ENCODE measurements at places on chromosomes 13 and 19.

GRCh38 chr19:18349524-18350128 lies 9.2 kb downstream of the PGPEP1 start:
- no peak for DNase-seq

- no peak for DNase-seq
These were observed 10.3 kb upstream of the EEF2 start for GRCh38 chr19:3995607-3996006.

- no peak for DNase-seq
These were observed 4.8 kb downstream of the SLC17A7 start for GRCh38 chr19:49436381-49437017.

- DNase-seq = no peak
These were observed 619.6 kb downstream of the KCTD12 start for GRCh38 chr13:76266561-76266960.

DNA sequence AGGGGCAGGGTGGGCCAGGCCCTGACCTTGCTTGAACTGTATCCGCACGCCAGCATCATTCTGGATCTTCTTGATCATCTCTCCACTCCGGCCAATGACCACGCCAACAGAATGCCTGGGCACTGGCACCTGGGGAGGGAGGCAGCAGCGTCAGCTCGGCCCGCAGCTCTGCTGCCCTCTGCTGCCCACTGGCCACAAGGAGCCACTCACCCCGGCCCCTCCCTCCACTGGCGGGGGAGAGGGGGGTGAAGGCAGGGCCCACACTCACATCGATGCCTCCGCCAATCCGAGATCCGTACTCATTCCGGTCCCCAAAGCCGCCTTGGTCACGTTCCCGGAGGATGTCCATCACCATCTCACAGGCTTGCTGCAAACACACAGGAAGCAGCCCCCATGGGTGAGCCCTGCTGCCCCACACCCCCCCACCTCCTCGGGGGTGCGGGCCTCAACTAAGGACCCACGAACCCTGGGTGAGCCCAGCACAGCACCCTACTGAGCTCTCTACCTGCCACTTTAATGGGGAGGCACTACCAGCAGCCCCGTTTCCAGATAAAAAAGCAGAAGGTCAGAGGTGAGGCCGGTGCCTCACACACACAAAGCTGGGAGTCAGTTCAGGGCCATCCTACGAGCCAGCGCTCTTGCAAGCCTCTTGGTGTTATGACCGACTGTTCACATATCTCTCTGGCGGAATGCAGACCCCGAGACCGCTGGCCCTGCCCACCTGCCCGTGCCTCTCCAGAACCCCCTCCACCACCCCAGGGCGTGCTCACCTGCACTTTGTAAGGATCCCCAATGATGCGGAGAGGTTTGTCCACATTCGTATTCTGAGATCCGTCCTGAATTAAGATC lies 6.7 kb downstream of the KHSRP start:
- no peak for DNase-seq

DNA sequence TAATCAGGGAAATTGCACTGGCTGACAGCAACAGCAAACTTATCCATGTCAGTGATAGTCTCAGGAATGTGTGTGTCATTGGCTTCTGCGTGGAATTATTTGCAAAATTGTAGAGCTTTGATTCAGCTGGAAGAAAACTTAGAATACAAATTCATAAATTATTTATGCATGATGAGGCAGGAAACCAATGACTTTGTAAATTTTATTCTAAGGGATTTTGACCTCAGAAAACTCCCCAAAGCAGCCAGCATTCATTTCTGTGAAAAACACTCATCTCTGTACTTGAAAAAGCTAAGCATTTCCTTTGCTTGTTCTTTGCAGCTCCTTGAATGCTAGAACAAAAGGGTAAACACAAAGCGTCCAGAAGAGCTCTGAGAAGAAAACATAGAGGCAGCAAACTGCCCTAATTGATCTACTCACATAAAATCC lies 162.4 kb downstream of the DCT start:
- DNase-seq = no peak

DNA sequence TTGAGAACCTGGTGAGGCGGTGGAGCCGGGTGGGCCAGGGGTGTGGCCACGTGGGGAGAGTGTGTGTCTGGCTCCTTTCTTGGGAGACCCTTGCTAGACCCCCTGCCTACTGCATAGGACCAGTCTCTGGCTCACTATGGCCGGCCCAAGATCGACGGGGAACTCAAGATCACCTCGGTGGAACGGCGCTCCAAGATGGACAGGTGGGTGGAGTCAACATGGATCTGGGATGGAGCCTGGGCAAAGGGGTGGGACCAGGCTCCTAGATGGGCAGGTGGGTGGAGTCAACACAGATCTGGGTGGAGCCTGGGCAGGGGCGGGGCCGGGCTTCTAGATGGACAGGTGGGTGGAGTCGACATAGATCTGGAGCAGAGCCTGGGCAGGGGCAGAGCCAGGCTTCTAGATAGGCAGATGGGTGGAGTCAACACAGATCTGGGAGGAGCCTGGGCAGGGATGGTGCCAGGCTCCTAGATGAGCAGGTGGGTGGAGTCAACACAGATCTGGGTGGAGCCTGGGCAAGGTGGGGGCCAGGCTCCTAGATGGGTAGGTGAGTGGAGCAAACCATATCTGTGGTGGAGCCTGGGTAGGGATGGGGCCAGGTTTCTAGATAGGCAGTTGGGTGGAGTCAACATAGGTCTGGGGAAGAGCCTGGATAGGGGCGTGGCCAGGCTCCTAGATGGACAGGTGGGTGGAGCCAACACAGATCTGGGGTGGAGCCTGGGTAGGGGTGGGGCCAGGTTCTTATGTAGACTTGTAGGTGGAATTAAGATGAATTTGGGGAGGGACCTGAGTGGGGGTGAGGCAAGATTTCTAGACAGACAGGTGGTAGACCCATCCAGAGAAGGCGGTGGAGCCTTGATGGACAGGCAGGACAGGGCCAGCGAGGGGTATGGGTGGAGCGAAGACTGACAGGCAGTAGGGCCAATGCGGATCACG lies 56.5 kb downstream of the VAV1 start:
- no peak for DNase-seq

DNA sequence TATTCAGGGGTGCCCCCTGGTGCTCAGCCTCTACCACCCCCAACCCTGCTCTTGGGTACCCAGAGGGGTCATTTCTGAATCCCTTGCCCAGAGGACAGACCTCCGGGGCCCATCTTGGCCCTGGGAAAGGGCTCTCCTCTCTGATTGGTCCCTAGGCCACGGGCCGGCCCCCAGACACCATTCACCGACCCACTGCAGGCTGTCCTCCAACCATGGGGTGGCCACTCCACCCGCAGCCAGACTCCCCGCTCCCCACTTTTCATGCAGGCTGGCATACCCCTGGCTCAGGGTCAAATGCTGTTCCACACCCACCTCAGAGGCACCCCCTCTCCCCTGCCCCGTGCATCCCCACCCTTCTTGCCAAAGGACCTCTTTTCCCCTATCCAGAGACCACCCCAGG lies 14.8 kb downstream of the SMIM24 start:
- DNase-seq = no peak

- DNase-seq = no peak
These were observed 7.3 kb downstream of the FGF22 start for GRCh38 chr19:646779-647565.

DNA sequence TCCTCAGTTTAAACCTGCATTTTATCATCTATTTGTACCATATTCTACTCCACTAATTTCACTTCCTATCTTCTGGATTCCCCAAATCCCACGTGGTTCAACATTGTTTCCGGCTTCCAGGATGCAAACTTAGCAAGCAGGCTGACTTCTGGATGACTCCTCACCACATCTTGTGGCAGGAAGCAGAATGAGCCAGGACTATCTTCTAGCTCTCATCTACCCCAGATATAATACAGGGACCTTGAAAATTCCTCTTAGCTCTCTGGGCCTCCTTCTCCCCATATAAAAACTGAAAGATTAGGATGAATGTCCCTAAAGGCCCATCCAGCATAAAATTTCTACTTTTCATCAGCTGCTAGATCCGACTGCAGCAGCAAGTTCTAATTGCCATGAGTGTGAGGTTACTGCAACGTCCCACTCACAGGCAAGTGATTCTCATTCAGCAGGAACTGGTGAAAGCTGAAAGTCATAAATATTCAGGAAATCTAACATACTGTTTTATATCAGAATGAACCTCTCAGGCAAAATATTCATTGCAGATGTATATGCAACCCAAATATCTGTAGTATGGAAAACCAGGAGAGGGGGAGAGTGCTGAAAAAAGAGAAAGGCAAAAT lies 93.4 kb downstream of the KCTD12 start:
- no peak for DNase-seq

DNA sequence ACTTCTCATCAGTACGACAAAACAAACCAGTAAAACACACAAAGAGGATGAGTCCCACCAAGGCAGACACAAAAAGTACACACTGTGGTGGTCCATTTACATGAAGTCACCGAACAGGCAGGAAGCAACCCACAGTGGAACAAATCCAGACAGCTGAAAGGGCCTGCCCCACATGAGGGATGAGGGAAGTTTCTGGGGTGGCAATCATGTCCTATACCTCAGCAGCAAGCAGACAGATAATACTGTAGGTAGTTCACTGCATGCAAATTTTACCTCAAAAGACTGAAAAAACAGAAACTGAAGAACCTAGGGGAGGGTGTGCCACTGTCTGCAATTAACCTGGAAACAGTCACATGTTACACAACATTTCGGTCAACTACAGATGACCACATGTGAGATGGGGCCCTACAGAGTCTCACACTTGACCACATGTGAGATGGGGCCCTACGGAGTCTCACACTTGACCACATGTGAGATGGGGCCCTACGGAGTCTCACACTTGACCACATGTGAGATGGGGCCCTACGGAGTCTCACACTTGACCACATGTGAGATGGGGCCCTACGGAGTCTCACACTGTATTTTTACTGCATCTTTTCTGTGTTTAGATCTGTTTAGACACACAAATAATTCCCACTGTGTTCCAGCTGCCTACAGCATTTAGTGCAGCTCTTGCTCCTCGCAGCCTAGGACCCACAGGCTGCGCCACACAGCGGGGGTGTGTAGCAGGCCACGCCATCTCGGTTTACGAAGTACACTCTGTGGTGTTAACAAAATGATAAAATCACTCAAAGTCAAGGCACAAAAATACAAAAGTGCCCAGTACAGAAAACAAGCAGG lies 22.2 kb downstream of the PCID2 start:
- DNase-seq = no peak
